Activated T-helper 2 cell treated with anti-CD3 and anti-CD28 coated beads, Interferon-gamma antibody, Interleukin-2, Interleukin-4, amounts not matched to agents 10 μg/mL and 5 μg/mL and 100 μg/mL, durations not matched to agents 14 hours and 24 hours and 36 hours (primary cell): ENCODE measurements at places on chromosomes 16 and 17.
A peak's percentile ranks its signal among the peaks of the same experiment; 100 is the strongest.

DNA sequence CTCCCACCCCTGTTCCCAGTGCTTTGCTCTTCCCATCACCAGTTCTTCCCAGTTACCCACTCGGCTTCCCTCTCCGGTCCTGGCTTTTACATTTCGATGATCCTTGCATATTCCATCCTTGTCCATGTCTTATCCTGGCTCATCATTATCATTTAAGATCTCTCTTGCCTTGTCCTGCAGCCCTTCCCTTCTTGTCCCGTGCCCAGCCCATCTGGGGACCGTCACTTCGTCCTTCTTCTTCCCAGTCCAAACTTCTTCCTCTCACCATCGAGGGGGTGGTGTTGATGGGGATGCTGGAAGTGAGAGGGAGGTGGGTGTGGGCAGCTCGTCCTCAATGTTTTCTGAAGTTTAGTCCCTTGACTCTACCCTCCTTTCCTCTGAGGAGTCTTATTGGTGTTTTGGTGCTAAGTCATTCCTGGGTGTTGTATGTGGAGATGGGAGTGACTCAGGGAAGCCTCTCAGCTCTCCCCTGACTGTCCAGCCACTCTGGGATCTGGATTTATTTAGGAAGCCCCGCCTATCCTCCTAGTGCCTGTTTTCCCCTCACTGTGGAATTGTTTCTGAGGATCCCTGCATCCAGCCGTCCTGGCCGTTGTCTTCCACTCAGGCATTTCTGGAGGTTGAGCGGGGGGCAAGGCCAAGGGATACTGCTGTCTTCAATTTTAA lies 975 bp downstream of the SNX29 start:
- DNase-seq = no peak
- peaks cover 24% of the 10 kb centered on the region for H3K4me1 ChIP-seq
- no peaks in the 10 kb centered on the region for H3K27me3 ChIP-seq
- H3K27ac ChIP-seq = peak overlapping the region; percentile 43

DNA sequence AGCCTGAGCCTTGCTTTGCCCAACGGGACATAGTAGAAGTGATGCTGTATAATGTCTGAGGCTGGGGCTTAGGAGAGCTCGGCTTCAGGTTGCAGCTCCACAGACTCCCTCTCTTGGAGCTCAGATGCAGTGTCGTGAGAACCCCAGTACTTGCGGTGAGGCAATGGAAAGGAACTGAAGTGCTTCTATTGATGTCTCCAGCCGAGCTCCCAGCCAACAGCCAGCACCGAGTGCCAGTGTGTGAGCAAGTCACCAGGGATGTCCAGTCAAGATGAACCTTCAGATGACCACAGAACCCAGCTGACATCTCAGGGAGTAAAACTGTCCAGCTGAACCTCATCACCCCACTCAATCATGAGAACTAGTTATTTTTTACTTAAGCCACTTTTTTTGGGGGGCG lies 268.1 kb downstream of the IRF8 start:
- H3K36me3 ChIP-seq = no peaks in the 10 kb centered on the region
- H3K27ac ChIP-seq = no peak overlapping the region
- no peak for DNase-seq
- peaks cover 3% of the 10 kb centered on the region for H3K4me1 ChIP-seq

DNA sequence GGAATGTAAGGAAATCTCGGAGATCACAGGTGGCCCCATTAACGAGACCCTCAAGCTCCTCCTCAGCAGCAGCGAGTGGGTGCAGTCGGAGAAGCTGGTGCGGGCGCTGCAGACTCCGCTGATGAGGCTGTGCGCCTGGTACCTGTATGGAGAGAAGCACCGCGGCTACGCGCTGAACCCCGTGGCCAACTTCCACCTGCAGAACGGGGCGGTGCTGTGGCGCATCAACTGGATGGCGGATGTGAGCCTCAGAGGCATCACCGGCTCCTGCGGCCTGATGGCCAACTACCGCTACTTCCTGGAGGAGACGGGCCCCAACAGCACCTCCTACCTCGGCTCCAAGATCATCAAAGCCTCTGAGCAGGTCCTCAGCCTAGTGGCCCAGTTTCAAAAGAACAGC lies 16.2 kb downstream of the MLYCD start:
- H3K27ac ChIP-seq = no peak overlapping the region
- DNase-seq = no peak
- H3K4me3 ChIP-seq = no peak overlapping the region
- no peaks in the 10 kb centered on the region for H3K27me3 ChIP-seq
- H3K4me1 ChIP-seq = no peaks in the 10 kb centered on the region
- H3K36me3 ChIP-seq = peaks cover 68% of the 10 kb centered on the region

DNA sequence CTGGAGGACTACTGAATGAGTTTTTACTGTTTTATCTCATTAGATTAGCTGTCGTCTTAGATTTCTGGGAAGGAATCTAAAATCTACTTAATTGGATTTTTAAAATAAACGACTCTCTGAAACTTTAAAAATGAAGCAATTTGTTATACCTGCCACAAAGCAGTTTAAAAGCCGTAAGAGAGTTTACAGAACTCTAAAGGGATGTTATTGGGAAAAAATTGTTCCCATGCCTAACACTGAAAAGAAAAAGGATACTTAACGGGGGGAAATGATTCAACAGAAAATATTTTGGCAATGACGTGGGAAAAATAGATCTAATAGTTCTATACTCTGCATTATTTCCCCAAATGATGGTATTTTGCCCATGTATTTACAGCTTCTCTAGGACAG lies 27.0 kb downstream of the ARHGAP17 start:
- H3K36me3 ChIP-seq = peaks cover 5% of the 10 kb centered on the region
- no peak for DNase-seq
- no peak overlapping the region for H3K4me3 ChIP-seq
- H3K27me3 ChIP-seq = no peaks in the 10 kb centered on the region
- no peak overlapping the region for H3K27ac ChIP-seq
- H3K4me1 ChIP-seq = peaks cover 49% of the 10 kb centered on the region

GRCh38 chr16:67411339-67411738 lies 4.9 kb downstream of the ZDHHC1 start:
- H3K27me3 ChIP-seq = peaks cover 11% of the 10 kb centered on the region
- H3K27ac ChIP-seq = no peak overlapping the region
- no peaks in the 10 kb centered on the region for H3K36me3 ChIP-seq
- DNase-seq = no peak
- peaks cover 3% of the 10 kb centered on the region for H3K4me1 ChIP-seq
- no peak overlapping the region for H3K4me3 ChIP-seq

GRCh38 chr16:67463691-67464090 lies 17.3 kb downstream of the ATP6V0D1 start:
- no peaks in the 10 kb centered on the region for H3K27me3 ChIP-seq
- peaks cover 4% of the 10 kb centered on the region for H3K4me1 ChIP-seq
- no peak for DNase-seq
- H3K36me3 ChIP-seq = no peaks in the 10 kb centered on the region
- no peak overlapping the region for H3K27ac ChIP-seq
- no peak overlapping the region for H3K4me3 ChIP-seq

DNA sequence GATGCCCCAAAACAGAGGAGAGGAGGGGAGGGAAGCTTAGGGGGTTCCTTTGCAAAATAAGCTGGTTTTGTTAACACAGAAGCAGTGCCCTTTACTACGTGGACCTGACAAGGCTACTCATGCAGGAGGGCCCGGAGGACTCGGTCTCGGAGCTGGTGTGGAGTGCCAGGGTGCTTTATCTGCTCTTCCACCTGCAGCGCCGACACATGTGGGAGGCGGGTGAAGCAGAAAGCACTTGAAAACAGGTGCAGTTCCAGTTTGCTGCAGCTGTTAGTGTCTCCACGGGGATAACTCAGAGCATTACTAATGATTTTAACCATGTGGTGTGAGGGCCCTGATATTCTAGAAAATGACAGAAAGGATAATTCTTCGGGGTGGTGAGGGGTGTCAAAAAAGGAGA lies 35.0 kb upstream of the MNT start:
- DNase-seq = no peak
- H3K36me3 ChIP-seq = peaks cover 45% of the 10 kb centered on the region
- no peaks in the 10 kb centered on the region for H3K4me1 ChIP-seq
- H3K4me3 ChIP-seq = no peak overlapping the region
- H3K27ac ChIP-seq = no peak overlapping the region
- H3K27me3 ChIP-seq = no peaks in the 10 kb centered on the region

GRCh38 chr16:29315916-29316517 lies 90.5 kb downstream of the NPIPB11 start:
- peaks cover 8% of the 10 kb centered on the region for H3K4me1 ChIP-seq
- DNase-seq = no peak
- H3K27me3 ChIP-seq = no peaks in the 10 kb centered on the region
- no peak overlapping the region for H3K4me3 ChIP-seq

GRCh38 chr16:90009172-90009899 lies 9.9 kb downstream of the DBNDD1 start:
- peak overlapping the region; percentile 39 for H3K4me3 ChIP-seq
- no peaks in the 10 kb centered on the region for H3K36me3 ChIP-seq
- no peak for DNase-seq
- no peaks in the 10 kb centered on the region for H3K27me3 ChIP-seq
- H3K4me1 ChIP-seq = peaks cover 10% of the 10 kb centered on the region

- H3K27me3 ChIP-seq = no peaks in the 10 kb centered on the region
- H3K4me1 ChIP-seq = no peaks in the 10 kb centered on the region
- H3K36me3 ChIP-seq = no peaks in the 10 kb centered on the region
Measured at GRCh38 chr16:17801068-17801467, 330.3 kb upstream of the XYLT1 start.

- no peaks in the 10 kb centered on the region for H3K4me1 ChIP-seq
- no peak for DNase-seq
- no peaks in the 10 kb centered on the region for H3K27me3 ChIP-seq
Measured at GRCh38 chr17:74954665-74955421, 17.7 kb downstream of the HID1 start.

DNA sequence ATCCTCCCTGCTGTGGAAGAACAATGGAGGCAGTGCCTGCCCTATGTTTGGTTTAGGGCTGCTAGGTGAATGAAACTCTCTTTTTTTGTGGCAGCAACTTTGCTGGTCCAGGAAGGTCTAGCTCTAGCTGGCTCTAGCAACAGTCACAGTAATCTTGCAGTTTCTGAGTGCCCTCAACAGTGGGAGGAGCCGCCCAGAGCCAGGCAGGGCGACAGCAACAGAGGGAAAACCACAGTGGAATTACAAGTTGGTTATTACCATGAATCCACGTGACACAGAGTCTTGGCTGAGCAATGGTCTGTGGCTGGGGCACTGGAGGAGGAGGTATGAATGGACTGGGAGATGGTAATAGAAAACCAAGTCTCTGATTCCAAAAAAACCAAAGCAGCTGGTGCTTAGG lies 10.3 kb downstream of the HSPB9 start:
- H3K27ac ChIP-seq = peak overlapping the region; percentile 54
- peaks cover 32% of the 10 kb centered on the region for H3K4me1 ChIP-seq
- no peak for DNase-seq
- H3K36me3 ChIP-seq = peaks cover 40% of the 10 kb centered on the region

GRCh38 chr17:17727111-17727659 lies 45.9 kb downstream of the RAI1 start:
- no peak overlapping the region for H3K4me3 ChIP-seq
- no peak overlapping the region for H3K27ac ChIP-seq
- H3K4me1 ChIP-seq = peaks cover 20% of the 10 kb centered on the region
- H3K36me3 ChIP-seq = peaks cover 5% of the 10 kb centered on the region
- DNase-seq = no peak
- peaks cover 17% of the 10 kb centered on the region for H3K27me3 ChIP-seq

GRCh38 chr17:70086516-70086915 lies 11.5 kb downstream of the KCNJ16 start:
- no peak overlapping the region for H3K27ac ChIP-seq
- peaks cover 3% of the 10 kb centered on the region for H3K36me3 ChIP-seq
- H3K27me3 ChIP-seq = no peaks in the 10 kb centered on the region
- peaks cover 6% of the 10 kb centered on the region for H3K4me1 ChIP-seq
- no peak overlapping the region for H3K4me3 ChIP-seq

GRCh38 chr16:69712277-69712676 lies 14.1 kb downstream of the NQO1 start:
- no peak for DNase-seq
- peaks cover 6% of the 10 kb centered on the region for H3K4me1 ChIP-seq
- H3K27me3 ChIP-seq = no peaks in the 10 kb centered on the region
- no peak overlapping the region for H3K4me3 ChIP-seq

DNA sequence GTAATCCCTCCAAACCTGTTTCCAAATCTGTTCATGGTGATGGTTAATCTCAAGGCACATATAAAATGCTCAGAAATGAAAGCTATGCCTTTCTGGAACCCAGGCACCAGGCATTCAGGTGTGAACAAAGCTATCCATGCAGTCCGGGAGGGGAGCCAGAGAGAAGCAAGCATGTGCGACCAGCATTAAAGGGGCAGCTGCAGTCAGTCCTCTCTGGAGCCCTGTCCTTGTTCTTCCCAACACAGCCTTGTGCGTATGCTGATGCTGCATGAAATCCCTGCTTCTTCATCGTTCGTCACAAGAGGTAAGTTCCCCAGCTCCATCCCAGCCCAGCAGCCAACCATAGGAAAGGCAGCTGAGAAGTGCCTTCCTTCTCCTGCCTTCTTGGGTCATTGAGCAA lies 148.7 kb downstream of the GRIN2A start:
- H3K27me3 ChIP-seq = no peaks in the 10 kb centered on the region
- DNase-seq = no peak
- H3K4me3 ChIP-seq = no peak overlapping the region
- H3K27ac ChIP-seq = no peak overlapping the region

GRCh38 chr17:75498726-75499213 lies 16.6 kb downstream of the CASKIN2 start:
- H3K4me1 ChIP-seq = no peaks in the 10 kb centered on the region
- DNase-seq = no peak
- H3K4me3 ChIP-seq = no peak overlapping the region
- H3K27ac ChIP-seq = no peak overlapping the region

- H3K27ac ChIP-seq = no peak overlapping the region
Measured at GRCh38 chr16:83220066-83220465, 587.7 kb upstream of the HSBP1 start.

GRCh38 chr17:32756696-32757095 lies 120.2 kb downstream of the MYO1D start:
- DNase-seq = no peak
- H3K27ac ChIP-seq = no peak overlapping the region
- H3K4me3 ChIP-seq = no peak overlapping the region
- no peaks in the 10 kb centered on the region for H3K27me3 ChIP-seq
- H3K4me1 ChIP-seq = peaks cover 23% of the 10 kb centered on the region
